ENCODE measurements at places on chromosomes 3 and 15. TPM values are rescaled to one million over a fixed set of nuclear protein-coding genes. Genes with fewer than 3 reads are reported as not detected.

- no peaks in the 10 kb centered on the region for H3K27me3 ChIP-seq
- no peaks in the 10 kb centered on the region for H3K36me3 ChIP-seq
- no peak overlapping the region for H3K27ac ChIP-seq
- H3K4me1 ChIP-seq, result no peaks in the 10 kb centered on the region
Measured at GRCh38 chr3:170741756-170742529, 128.1 kb downstream of the RPL22L1 start.

- no peaks in the 10 kb centered on the region for H3K36me3 ChIP-seq
- H3K4me1 ChIP-seq, result peaks cover 93% of the 10 kb centered on the region
- peak overlapping the region; percentile 7 for H3K4me3 ChIP-seq
Measured at GRCh38 chr15:96349034-96349856, 18.7 kb downstream of the NR2F2 start.

DNA sequence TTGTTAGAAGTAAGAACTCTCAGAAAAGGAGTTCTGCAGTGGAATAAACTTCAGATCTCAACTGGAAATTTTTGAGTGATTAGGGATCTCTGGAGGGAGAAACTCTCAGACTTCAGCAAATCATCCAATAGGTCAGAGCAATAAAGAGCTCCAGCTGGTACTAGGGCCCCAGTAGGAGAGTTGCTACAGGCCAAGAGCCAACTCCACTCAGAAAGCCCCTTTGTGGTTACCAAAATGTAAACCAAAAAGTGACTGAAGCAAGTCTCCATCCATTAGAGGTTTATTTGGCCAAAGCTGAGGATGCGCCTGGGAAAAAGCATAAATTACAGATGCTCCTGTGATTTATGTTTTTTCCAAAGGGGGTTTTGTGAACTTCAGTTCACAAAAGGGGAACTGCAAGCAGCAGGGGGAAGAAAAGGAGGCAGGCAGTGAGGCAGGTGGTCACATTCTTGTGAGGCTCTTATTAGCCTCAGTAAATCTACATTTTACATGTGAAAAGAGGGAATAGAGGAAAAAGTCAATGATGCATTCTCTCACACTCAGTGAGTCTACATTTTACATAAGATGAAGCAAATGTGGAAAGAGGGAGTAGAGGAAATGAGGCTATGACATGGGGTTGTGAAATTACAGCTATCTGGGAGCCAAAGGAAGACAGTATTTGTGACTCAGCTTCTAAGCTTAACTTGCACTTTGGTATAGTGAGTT, 92.4 kb upstream of the DAZL start:
- peak overlapping the region; percentile 63 for H3K27ac ChIP-seq
- no peaks in the 10 kb centered on the region for H3K36me3 ChIP-seq
- H3K4me3 ChIP-seq, result peak overlapping the region; percentile 26
- peak; percentile 11 for DNase-seq
- H3K4me1 ChIP-seq, result peaks cover 38% of the 10 kb centered on the region
- H3K27me3 ChIP-seq, result no peaks in the 10 kb centered on the region

GRCh38 chr15:42108806-42109205, 14.4 kb upstream of the PLA2G4D start:
- no peaks in the 10 kb centered on the region for H3K4me1 ChIP-seq
- no peak overlapping the region for H3K4me3 ChIP-seq
- no peak for DNase-seq
- H3K27ac ChIP-seq, result no peak overlapping the region
- H3K27me3 ChIP-seq, result no peaks in the 10 kb centered on the region

DNA sequence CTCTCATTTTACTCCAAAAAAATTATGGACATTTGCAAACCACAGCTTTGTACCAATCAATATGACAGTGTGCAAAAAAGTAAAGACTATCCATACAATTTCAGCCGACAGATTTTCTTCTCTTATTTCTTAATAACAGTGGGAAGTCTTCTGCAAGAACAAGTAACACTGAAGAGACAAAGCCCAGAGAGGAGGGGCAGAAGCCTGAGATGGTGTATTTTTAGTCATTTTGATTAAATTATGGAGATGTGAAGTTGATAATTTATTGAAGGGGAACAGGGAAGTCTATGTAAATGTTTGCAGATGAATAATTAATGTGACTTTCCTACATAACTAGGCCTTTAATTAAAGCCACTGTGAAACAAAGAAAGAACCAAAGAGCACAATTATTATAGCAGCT, 45.7 kb upstream of the IGSF11 start:
- no peak for DNase-seq
- no peaks in the 10 kb centered on the region for H3K36me3 ChIP-seq
- no peaks in the 10 kb centered on the region for H3K4me1 ChIP-seq
- no peaks in the 10 kb centered on the region for H3K27me3 ChIP-seq
- H3K4me3 ChIP-seq, result no peak overlapping the region

- H3K4me3 ChIP-seq, result no peak overlapping the region
- H3K4me1 ChIP-seq, result no peaks in the 10 kb centered on the region
- DNase-seq, result no peak
- no peak overlapping the region for H3K27ac ChIP-seq
- no peaks in the 10 kb centered on the region for H3K36me3 ChIP-seq
Measured at GRCh38 chr3:161163297-161163696, 57.8 kb upstream of the NMD3 start.

Gene NOP10
- 123 TPM for total RNA-seq

GRCh38 chr15:70324001-70324974, 226.6 kb upstream of the TLE3 start:
- H3K36me3 ChIP-seq, result no peaks in the 10 kb centered on the region
- H3K27ac ChIP-seq, result no peak overlapping the region
- no peaks in the 10 kb centered on the region for H3K27me3 ChIP-seq
- DNase-seq, result no peak
- H3K4me1 ChIP-seq, result peaks cover 14% of the 10 kb centered on the region

DNA sequence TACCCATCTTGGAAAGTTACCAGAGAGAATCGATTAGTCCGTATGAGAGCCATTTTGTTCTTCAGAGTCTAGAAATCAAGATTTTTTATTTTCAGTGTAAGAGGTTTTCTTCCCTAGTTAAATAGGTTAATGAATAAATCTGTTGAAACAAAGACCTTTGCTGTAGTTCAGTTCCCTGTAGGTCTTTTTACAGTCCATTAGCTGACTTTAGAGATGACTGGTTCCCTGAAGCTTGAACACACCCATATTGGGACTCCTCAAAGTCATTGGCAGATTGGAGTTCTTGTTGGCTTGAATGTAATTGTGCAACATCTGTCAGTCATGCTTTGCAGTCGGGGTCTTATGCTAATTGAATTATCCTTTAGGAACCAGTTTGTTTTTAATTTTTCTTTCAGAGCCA, 45.3 kb downstream of the SEMA6D start:
- H3K4me1 ChIP-seq, result no peaks in the 10 kb centered on the region
- DNase-seq, result no peak
- H3K27me3 ChIP-seq, result no peaks in the 10 kb centered on the region
- H3K4me3 ChIP-seq, result no peak overlapping the region
- H3K27ac ChIP-seq, result no peak overlapping the region
- no peaks in the 10 kb centered on the region for H3K36me3 ChIP-seq

Gene TIMP4
- 0.15 TPM for total RNA-seq

DNA sequence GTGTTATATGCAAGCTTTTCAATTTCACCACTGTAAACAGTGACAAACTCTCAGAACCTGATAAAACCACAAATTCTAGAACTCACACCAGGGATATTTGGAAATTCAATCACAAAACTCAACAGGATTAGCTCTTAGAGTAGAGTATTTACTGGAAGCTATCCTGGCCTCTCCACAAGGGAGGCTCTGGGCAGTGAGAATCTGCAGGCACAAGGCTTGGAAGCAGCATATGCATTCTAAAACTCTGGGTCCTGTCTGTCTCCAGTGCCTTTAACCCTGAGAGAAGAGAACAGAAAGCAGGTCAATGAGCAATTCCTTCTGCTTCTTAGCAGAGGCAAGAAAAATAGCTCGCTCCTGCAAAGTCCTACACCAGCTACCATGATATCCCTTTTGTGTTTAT, 23.4 kb downstream of the PLSCR4 start:
- no peak overlapping the region for H3K4me3 ChIP-seq
- DNase-seq, result peak; percentile 13
- no peak overlapping the region for H3K27ac ChIP-seq
- no peaks in the 10 kb centered on the region for H3K36me3 ChIP-seq
- no peaks in the 10 kb centered on the region for H3K4me1 ChIP-seq

Gene SPSB4
- total RNA-seq, result 10.7 TPM

Gene CCR9
- total RNA-seq, result not detected

Gene SAMD7
- not detected for total RNA-seq

Gene UPK1B
- total RNA-seq, result not detected

DNA sequence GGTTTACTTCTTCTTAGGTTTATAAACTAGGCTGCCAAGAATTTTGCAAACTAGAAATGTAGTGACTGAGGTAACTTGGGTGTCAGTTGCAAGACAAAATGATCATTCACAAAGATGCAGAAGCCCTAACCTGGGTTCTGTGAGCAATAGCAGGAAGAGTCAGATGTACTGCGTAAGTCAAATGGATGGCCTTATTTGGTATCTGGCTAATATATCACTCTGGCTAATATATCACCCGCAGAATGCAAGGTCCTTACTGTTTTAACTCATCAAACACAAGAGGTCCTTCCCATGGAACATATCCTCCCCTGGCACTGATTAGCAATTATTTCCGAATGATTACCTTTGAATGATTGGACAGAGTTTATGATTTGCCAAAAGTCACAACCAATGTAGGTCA, 37.4 kb downstream of the RBMS3 start:
- DNase-seq, result no peak
- no peaks in the 10 kb centered on the region for H3K27me3 ChIP-seq

GRCh38 chr3:136151219-136151618, 44.9 kb downstream of the MSL2 start:
- no peak overlapping the region for H3K27ac ChIP-seq
- no peaks in the 10 kb centered on the region for H3K36me3 ChIP-seq
- H3K4me1 ChIP-seq, result no peaks in the 10 kb centered on the region
- H3K4me3 ChIP-seq, result no peak overlapping the region
- no peak for DNase-seq
- H3K27me3 ChIP-seq, result no peaks in the 10 kb centered on the region

DNA sequence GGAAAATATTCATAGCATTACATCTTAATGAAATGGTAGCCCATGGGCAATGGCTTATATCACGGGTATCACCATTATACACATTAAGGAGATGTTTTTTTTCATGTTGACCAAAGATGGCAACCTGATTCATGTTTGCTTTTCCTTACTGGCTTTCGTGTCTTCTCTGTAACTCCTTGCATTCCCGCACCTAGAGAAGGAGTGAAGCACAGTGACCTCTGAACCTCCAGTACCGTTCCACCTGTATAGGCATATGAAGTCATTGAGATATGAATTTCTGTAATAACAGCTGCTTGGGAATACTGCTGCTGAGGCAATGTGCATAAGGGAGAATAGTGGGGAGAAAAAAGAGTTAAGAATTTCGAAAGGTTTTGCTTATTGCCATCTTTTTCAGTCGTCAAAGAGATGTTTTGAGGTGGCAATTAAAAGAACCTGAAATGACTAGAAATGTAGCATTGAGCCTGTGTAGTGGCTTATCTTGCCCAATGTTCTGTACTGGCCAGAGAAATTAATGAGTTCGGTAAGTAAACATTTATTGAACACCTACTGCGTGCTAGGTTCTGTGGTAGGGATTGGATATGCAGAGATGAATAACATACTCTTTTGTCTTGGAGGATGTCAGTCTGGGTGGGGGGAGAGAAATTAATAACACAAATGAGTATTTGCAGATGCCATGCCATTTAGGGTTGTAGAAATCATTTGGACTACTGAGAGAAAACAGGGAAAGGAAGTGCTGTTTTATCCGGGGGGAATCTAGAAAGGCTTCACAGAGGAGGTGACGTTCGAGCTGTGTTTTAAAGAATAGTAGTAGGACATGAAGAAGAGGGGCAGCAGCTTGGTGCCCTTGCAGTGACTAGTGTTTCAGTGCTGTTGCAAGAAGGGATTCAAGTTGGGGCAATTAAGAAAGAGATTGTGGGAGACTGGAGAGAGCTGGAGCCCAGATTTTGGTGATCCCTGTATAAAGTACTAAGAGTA, 2.5 kb downstream of the FEM1B start:
- no peak overlapping the region for H3K27ac ChIP-seq
- H3K4me1 ChIP-seq, result peaks cover 24% of the 10 kb centered on the region
- DNase-seq, result no peak
- no peaks in the 10 kb centered on the region for H3K27me3 ChIP-seq

DNA sequence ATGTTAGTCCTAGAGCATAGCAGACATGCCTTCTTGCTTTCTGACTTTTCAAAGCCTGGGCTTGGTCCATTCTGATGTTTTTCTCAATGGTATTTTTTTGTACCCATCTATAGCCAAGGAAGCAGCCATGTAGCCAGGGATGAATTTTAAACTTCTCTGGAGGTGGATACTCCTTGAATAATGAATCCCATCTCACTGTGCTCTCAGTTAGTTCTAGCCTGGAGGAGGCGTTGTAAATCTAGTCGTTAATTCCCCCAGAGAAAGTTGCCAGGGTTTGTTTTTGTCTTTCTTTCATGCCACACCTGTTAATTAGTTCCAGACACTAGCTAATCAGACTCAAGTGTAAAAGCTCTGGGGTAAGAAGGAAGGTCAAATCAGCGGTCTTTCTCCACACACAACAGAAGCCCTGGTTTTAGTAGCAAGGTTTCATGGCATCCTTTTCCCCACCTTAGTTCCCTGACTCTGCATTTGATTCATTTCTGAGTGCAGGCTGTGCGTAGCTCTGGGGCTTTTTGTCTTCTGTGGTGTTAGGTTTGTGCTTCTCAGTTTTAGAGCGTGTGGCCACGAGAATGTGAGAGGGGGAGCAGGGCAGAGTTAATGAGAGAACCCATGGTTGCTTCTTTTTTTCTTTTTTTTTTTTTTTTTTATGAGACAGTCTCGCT, 19.7 kb downstream of the PTPRG start:
- no peaks in the 10 kb centered on the region for H3K36me3 ChIP-seq
- DNase-seq, result peak; percentile 20
- no peak overlapping the region for H3K4me3 ChIP-seq
- no peak overlapping the region for H3K27ac ChIP-seq
- H3K4me1 ChIP-seq, result peaks cover 32% of the 10 kb centered on the region

- no peaks in the 10 kb centered on the region for H3K36me3 ChIP-seq
- no peak overlapping the region for H3K27ac ChIP-seq
- no peak for DNase-seq
- H3K4me3 ChIP-seq, result no peak overlapping the region
Measured at GRCh38 chr3:67976663-67977062, 322.3 kb upstream of the SUCLG2 start.

Data from neural progenitor cell (in vitro differentiated cells).